ENCODE measurements at places on chromosomes 11 and 22.

DNA sequence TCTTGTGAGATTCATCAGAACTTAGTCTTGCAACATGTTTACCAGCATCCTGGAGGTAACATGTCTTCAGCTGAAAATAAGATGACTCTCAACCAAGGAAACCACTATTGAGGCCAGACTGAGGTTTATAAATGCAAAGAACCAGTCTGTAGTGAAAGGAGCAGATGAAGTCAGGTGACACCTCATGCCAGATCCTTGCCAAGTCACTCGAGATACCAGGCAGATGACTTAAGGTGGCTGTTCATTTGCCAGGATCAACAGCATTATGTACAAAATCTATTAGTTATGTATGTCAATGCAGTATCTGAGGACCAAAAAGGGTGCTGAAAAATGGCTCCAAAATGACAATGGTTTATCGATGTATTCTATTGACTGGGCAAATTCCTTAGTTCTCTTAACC, 100.0 kb upstream of the SOX6 start:
- DNase-seq: no peak

- DNase-seq: no peak
Measured at GRCh38 chr11:14041040-14041439, 78.5 kb downstream of the SPON1 start.

DNA sequence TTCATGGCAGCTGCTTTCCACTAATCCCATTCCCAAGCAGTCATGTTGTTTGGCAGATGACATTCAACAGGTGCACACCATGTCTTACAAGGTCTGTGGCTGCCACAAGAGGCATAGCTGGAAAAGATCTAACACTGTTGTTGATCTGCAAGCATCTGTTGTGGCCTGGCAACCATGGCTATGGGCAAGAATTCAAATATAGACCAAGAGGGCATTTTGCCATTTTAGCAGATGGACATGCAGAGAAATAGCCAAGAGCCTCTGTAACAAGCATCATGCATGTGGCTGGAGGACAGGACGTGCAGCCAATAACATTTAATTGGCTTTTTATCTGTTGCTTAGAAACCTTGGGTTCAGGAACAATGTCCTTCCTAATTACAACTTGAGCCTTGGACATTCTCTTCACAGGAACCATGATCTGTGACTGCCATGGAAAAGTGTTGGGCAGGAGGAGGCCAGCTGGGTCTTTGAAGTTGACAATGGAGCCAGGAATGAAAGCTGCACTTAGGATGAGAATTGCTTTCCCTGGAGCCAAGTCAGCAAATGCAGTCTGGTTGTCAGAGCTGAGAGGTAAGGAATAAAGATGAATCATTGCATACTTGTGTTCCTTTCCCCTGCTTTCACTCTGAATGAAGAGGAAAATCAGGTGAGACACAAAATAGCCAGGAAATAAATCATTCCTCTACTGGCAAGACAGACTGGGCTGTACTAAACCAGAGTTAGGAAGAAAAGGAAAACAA, 113.6 kb upstream of the ANO5 start:
- no peak for DNase-seq

DNA sequence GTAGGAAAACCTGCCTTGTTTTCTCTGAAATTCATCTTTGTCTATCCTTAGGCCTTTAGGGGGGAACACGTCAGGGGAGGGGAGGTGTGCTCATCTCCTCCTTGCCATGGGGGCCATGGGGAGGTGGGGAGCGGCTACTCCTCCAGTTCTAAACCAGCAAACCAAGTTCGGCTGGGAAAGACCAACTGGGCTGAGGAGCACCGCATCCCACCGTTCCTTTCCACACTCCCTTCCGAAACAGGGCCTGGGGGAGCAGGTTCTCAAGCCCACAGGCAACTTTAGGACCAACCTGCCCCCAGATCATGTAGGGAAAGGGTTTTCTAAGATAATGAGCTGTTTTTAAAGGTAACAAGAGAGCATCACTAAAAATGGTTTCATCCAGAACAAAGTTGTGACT, 77.5 kb upstream of the PITPNB start:
- DNase-seq: no peak

DNA sequence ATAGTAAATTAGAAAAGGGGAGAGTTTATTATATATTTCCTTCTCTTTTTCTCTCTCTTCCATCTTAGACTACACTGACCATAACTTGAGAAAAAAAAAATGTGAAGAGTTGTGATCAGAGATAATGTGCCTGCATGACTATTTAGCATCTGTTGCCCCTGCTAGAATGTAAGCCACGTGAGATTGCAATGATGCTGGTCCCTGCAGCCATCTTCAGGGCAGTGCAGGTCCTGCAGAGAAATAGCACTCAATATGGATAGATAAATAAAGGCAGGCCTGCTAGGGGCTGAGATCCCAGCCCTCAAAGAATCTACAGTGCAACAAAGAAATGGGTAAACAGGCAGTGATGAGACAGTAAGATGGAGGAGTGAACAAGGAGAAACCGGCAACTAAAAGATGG, 7.8 kb upstream of the DKK3 start:
- no peak for DNase-seq

All from activated CD8-positive, alpha-beta memory T cell treated with anti-CD3 and anti-CD28 coated beads for 4 hours (primary cell).